ENCODE measurements at places on chromosomes 4 and X. TPM values are rescaled to one million over a fixed set of nuclear protein-coding genes. Genes with fewer than 3 reads are reported as not detected.

ASB5 gene
- not detected for total RNA-seq

BANK1 gene
- total RNA-seq, result 2.2 TPM

SPANXB1 gene
- total RNA-seq, result 31.4 TPM

DNA sequence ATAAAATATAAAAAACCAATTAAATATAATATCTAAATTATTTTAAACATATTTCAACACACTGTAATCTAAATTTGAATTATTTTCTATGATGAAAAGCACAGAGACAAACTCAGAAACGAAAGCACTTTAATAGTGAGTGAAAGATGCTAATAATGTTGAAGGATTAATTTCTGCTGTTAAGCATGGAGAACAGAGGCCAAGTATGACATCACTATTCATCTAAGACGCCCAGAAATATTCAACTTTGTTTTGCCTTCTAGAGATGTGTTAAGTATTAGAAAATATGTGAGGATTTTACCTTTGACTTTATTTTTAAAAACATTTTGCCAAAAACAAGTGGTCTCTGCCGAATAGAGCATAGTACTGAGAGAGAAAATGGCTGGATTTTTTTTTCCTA, 19.3 kb downstream of the ARHGEF6 start:
- no peak overlapping the region for H3K27ac ChIP-seq
- no peak overlapping the region for H3K4me3 ChIP-seq
- no peaks in the 10 kb centered on the region for H3K36me3 ChIP-seq

- H3K4me1 ChIP-seq, result no peaks in the 10 kb centered on the region
These were observed 24.0 kb downstream of the RASGEF1B start for GRCh38 chr4:81447566-81448229.

- H3K36me3 ChIP-seq, result no peaks in the 10 kb centered on the region
- H3K27ac ChIP-seq, result no peak overlapping the region
- H3K4me1 ChIP-seq, result no peaks in the 10 kb centered on the region
- DNase-seq, result no peak
These were observed 162.2 kb upstream of the GIMD1 start for GRCh38 chr4:106530821-106531220.

DNA sequence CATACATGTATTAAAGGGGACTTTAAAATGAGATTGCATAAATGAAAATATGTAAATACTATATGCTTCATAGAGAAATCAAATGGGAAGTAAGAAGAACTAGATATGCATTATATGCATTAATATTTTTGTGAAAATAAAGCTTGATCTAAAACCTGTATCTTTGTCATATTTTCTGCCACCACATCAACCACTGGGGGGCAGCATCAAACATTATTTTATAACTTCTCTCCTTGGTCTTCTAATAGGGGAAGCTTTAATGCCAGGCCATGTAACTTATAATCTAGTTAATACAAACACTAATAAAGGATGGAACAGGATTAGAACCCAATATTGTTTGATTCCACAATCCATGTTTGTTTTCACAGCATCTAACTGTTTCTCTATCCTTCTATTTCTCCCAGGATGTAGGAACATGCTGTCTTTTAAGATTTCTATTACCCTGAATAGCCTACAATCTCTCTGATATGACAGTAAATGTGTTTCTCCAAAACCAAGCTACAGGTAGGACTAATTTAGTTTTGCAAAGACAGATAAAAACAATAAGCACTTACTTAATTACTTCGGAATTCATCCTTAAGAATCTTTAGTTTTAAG, 10.0 kb downstream of the QRFPR start:
- H3K36me3 ChIP-seq, result no peaks in the 10 kb centered on the region
- no peak for DNase-seq
- peaks cover 8% of the 10 kb centered on the region for H3K4me1 ChIP-seq
- H3K27ac ChIP-seq, result no peak overlapping the region

- H3K27me3 ChIP-seq, result no peaks in the 10 kb centered on the region
- H3K4me1 ChIP-seq, result peaks cover 22% of the 10 kb centered on the region
These were observed 174.4 kb upstream of the FGF13 start for GRCh38 chrX:138885886-138886285.

- peaks cover 20% of the 10 kb centered on the region for H3K36me3 ChIP-seq
- no peak overlapping the region for H3K4me3 ChIP-seq
- H3K4me1 ChIP-seq, result peaks cover 6% of the 10 kb centered on the region
These were observed 3.9 kb downstream of the RPL10 start for GRCh38 chrX:154401918-154402621.

- H3K27me3 ChIP-seq, result no peaks in the 10 kb centered on the region
- no peaks in the 10 kb centered on the region for H3K4me1 ChIP-seq
- no peaks in the 10 kb centered on the region for H3K36me3 ChIP-seq
- no peak overlapping the region for H3K27ac ChIP-seq
These were observed 20.1 kb downstream of the GPR143 start for GRCh38 chrX:9745417-9746115.

DNA sequence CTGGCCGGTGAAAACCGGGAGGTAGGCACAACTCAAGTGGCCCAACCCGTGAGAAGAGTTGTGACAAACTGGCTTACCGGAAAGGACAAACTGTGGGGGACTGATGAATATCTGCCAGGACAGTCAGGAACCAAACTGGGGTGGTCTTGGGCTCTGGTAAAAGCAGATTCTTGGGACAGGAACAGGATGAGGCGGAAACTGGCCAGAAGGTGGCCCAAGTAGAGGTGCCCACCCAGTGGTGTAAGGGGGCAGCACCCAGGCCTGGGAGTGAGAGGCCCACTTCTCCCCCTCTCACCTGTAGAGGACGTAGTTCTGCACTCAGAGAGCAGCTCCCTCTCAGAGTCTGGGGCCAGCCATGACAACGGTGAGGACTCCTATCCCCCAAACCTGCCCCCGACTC, 5.9 kb downstream of the CCDC120 start:
- no peak for DNase-seq
- H3K27ac ChIP-seq, result no peak overlapping the region

DNA sequence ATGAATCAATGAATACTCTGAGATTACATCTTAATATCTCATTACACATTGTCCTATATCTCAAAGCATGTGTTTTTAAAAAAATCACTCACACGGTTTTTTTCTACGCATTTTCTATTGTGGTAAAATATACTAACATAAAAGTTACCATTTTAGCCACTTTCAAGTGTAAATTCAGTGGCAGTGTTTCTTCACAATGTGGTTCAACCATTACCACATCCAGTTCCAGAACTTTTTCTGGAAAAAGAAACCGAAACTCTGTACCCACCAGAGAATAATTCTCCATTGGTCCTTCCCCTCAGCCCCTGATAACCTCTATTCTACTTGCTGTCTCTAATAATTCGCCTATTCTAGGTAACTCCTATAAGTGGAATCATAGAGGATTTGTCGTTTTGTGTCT, 35.3 kb upstream of the ACSL1 start:
- H3K4me3 ChIP-seq, result no peak overlapping the region
- H3K36me3 ChIP-seq, result no peaks in the 10 kb centered on the region
- DNase-seq, result no peak
- H3K4me1 ChIP-seq, result no peaks in the 10 kb centered on the region
- H3K27ac ChIP-seq, result no peak overlapping the region
- H3K27me3 ChIP-seq, result no peaks in the 10 kb centered on the region

DNA sequence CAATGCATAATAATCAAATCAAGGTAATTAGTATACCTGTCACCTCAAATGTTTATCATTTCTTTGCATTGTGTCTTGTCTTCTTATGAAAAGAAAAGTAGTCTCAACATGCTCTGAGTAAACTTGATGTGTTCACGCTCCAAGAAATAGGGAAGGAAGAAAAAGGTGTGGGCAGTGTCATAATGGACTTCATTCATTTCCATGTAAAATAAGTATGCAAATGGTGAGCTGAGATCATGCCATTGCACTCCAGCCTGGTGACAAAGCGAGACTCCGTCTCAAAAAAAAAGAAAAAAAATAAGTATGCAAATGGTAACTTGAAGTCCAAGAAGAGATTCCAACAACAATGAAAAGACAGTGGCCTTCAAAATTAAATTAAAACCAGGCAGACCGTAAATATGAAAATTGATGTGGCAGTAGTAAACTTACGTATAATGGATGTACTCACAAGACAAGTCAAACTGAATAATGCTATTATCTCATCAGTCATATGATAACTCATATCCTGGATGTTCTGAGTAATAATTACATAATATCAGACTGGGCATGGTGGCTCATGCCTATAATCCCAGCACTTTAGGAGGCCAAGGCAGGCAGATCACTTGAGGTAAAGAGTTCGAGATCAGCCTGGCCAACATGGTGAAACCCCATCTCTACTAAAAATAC, 6.0 kb upstream of the CWH43 start:
- H3K4me3 ChIP-seq, result no peak overlapping the region
- H3K27me3 ChIP-seq, result peaks cover 14% of the 10 kb centered on the region
- no peaks in the 10 kb centered on the region for H3K36me3 ChIP-seq

DNA sequence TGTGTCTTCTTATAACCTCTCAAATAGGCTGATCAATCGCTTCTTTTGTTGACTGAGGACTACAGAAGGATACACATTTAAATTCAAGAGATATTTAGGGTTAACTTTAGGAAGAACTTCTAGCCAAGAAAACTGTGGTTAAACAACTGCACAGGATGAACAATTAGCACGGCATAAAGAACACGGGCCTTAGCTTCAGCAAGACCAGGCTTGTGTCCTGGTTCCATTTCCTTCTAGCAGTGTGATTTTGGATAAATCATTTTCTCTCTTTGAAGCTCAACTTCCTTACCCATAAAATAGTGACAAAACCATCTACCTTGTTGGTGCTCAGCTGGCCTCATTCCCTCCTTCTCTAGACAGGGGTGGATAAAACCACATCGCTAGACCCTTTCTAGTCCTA, 117.6 kb downstream of the TSPAN5 start:
- no peak overlapping the region for H3K4me3 ChIP-seq
- DNase-seq, result no peak
- no peaks in the 10 kb centered on the region for H3K27me3 ChIP-seq

- no peak overlapping the region for H3K4me3 ChIP-seq
- no peaks in the 10 kb centered on the region for H3K4me1 ChIP-seq
These were observed 1892.3 kb upstream of the TENM3 start for GRCh38 chr4:180350901-180351300.

GRCh38 chrX:119455264-119455663, 13.0 kb upstream of the SLC25A5 start:
- H3K4me3 ChIP-seq, result no peak overlapping the region
- no peaks in the 10 kb centered on the region for H3K4me1 ChIP-seq
- no peaks in the 10 kb centered on the region for H3K27me3 ChIP-seq
- no peaks in the 10 kb centered on the region for H3K36me3 ChIP-seq
- H3K27ac ChIP-seq, result no peak overlapping the region
- DNase-seq, result no peak

- H3K27me3 ChIP-seq, result no peaks in the 10 kb centered on the region
- H3K27ac ChIP-seq, result no peak overlapping the region
- DNase-seq, result no peak
- no peak overlapping the region for H3K4me3 ChIP-seq
- no peaks in the 10 kb centered on the region for H3K36me3 ChIP-seq
These were observed 172.4 kb downstream of the PRDM5 start for GRCh38 chr4:120750152-120750525.

DNA sequence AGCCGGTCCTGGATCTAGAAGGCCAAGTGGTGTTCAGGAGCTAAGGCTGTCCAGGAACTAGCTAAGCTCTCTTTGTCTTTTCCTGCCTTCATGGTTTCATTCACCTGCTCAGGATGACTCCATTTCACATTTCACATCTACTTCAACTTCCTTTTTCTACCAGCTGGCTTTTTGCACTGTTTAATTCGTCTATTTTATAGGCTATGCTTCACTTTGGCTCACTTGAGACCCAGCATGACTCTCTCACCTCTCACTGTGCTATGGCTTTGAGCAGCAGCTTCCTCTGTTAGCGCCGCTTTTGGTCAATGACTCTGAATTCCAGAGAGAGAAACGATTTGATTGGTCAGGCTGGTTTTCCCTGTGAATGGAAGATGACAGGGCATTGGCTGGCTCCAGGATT, 213.5 kb upstream of the CLNK start:
- DNase-seq, result no peak
- H3K4me3 ChIP-seq, result no peak overlapping the region
- no peaks in the 10 kb centered on the region for H3K4me1 ChIP-seq
- no peaks in the 10 kb centered on the region for H3K27me3 ChIP-seq
- no peaks in the 10 kb centered on the region for H3K36me3 ChIP-seq
